Activated gamma-delta T cell treated with Interleukin-2 at 50 U/mL for 16 hours (primary cell): ENCODE measurements at places on chromosomes 16 and 17.
A peak's percentile ranks its signal among the peaks of the same experiment; 100 is the strongest.

GRCh38 chr16:66083171-66083570 lies 283.3 kb upstream of the CDH5 start:
- DNase-seq = no peak

GRCh38 chr17:39485555-39485954 lies 24.3 kb downstream of the CDK12 start:
- DNase-seq = no peak

GRCh38 chr17:49903523-49903922 lies 55.7 kb upstream of the TAC4 start:
- DNase-seq = no peak

GRCh38 chr17:60391471-60392041 lies 377 bp downstream of the USP32 start:
- DNase-seq = no peak

DNA sequence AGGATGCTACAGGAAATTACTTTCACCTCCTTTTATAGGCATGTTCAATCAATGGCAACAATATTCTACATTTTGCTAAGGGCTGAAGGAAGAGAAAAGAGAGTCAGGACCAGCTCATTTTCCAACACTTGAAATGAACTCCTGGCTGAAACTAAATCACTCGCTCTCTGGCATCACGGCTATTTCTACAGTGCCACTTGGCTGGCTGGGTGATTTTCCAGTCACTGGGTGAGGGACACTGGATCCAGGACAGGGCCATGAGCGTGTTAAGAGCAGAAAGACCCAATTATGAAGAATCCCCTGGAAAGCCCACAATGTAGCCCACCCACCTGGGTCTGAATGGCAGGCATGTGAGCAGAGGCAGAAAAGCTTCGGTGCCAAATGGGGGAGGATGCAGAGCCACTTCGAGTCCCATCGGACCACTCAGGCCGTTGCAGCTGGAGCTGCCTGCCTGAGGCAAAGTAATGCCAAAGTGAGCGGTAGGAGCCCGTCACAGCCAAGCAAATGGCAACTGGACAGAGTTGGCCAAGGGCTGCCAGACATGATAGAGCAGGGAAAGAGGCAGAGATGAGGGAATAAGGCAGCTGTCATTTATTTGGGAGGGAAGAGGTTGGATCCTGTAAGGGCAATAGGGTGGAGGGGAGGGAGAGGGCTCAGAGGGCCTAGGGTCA lies 246.2 kb downstream of the STX8 start:
- no peak for DNase-seq

DNA sequence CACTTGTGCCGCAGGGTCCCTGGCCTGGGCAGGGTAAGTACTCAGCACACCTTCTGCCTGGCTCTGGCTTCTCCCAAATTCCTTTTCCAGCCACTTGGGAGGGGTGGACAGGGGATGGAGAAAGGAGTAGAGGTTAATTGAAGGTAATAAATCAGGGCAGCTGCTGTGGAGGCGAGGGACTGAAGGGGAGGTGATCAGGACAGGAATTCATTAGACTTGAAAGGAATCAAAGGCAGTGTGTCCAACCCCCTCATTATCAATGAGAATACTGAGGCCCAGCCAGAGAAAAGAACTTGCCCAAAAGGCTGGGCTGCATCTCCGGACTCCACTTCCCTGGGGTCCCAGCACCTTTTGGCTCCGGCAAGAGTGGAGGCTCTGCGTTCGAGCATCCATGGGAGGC lies 2.4 kb downstream of the SOST start:
- no peak for DNase-seq

- DNase-seq = no peak
Observed at GRCh38 chr17:8012045-8012580, 9.7 kb downstream of the GUCY2D start.

- no peak for DNase-seq
Observed at GRCh38 chr17:205148-205669, 23.8 kb upstream of the DOC2B start.

- no peak for DNase-seq
Observed at GRCh38 chr16:280005-280460, 358 bp upstream of the ARHGDIG start.

DNA sequence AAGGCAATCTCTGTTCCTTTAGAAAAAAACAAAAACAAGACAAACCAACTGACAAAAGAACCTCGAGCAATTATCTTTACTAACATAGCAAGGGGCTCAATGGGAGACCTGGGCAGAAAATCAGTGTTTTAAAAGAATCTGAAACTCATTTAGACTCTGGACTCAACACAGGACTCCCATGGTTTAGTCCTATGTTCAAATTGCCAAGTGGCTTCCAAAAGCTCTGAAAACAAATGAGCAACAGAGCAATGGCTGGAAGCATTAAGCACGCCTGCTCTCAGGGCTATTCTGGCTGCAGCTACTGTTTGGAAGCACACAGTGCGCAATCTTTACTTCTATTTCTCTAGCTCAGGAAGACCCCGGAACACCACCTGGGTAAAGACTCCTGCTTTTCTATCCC lies 162.0 kb downstream of the AATF start:
- no peak for DNase-seq

GRCh38 chr17:47789611-47790561 lies 31.7 kb downstream of the OSBPL7 start:
- DNase-seq = peak; percentile 41

DNA sequence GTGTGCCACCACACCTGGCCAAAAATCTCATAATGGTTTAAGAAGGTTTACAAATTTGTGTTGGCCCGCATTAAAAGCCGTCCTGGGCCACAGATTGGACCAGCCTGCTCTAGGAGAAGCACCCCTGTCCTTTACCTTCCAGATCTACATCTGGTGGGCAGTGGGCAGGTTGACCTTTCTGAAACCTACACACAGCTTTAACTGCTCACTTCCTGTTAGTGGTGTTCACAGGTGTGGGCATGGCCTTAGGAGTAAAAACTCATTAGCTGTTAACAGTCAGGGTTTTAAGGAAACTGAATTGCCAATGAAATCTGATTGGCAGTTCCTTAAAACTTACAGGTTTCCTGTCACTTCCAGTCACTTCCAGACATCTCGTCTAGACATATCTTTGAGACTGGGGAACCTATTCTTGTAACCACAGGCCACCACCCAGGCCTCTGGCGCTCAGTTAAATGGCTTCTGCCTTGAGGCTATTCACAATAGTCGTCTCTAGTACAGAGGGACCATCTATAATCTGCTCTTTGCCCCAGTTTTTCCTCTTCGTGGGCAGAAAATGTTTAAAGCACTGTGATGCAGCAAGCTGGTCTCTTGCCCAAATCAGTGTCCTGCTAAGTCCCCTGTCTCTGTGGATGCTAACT lies 29.3 kb downstream of the GNGT2 start:
- DNase-seq = no peak

- peak; percentile 41 for DNase-seq
Observed at GRCh38 chr17:43905985-43906852, 1.1 kb downstream of the MPP2 start.

DNA sequence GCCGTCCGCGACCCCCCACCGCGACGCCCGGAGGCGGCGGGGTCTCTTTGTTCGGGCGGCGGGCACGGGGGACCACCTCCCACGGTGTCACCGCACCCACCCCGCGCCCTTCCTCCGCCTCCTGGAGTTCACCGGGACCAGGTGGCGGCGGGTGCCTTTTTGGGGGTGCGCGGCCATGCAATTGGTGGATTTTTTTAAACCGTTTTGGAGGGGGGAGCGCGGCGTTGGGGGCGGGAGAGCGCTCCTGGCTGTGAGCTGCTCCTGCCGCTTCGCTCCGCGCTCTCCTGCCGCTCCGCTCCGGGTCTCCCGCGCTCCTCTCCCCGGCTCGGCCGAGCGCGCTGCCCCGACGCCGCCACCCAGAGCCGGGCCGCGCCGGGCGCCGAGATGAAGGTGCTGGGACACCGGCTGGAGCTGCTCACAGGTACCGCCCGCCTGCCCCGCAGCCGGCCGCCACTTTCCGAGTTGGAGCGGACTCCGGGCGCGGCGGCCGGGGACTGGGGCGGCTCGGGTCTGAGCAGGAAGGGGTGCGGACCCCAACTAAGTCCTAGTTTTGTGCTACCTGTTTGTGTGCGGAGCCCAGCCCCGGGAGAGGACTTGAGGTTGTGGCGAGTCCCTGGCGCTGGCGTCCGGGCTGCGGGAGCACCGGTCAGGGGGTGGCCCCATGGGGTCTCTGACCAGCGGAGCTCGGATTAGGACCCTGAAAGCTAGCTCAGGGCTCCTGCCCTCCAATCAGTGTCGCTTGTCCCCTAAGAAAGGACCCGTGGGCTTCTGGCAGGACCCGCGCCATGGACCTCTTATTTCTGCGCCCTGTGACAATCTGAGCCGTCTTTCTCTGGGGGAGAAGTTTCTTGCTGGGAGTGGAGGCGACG lies 35.7 kb upstream of the NDRG4 start:
- no peak for DNase-seq

DNA sequence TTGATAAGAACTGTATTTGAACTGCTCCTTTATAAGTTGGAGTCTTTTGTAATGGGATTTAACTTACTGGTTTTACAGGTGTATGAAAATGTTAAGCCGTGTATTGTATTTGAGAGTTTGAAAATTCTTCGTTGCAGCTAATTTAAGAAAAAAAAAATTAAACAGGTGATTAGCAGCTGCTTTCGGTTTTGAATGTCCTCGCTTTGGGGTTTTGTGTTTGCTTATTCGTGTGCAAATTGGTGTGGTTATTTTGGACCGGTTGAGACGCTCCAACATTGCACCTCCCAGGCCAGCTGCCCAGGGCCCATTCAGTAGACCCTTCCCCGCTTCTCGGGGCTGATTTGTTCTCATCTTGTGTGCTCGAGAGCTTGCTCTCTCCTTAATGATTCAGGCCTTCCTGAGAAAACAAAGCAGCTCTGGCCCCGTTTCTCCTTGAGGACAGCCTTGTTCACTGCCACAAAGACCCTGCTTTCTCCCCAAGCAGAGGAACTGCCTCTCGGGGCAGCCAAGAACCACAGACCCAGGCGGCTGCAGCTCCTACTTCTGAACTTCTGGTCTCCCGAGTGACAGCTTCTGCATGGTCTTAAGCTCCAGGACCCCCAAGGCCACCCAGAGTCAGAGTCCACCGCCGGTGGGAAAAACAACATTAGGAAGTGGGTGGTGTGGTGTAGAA lies 100.5 kb downstream of the MSI2 start:
- no peak for DNase-seq

GRCh38 chr16:69132424-69133252 lies at the start of the genes CHTF8 and UTP4:
Gene CHTF8 (minus strand): TSS chr16:69132588. CDS start chr16:69121458, 11,130 bp downstream.
Gene UTP4 (plus strand): TSS chr16:69132649. CDS start chr16:69133460, 811 bp downstream.
- peak; percentile 79 for DNase-seq

DNA sequence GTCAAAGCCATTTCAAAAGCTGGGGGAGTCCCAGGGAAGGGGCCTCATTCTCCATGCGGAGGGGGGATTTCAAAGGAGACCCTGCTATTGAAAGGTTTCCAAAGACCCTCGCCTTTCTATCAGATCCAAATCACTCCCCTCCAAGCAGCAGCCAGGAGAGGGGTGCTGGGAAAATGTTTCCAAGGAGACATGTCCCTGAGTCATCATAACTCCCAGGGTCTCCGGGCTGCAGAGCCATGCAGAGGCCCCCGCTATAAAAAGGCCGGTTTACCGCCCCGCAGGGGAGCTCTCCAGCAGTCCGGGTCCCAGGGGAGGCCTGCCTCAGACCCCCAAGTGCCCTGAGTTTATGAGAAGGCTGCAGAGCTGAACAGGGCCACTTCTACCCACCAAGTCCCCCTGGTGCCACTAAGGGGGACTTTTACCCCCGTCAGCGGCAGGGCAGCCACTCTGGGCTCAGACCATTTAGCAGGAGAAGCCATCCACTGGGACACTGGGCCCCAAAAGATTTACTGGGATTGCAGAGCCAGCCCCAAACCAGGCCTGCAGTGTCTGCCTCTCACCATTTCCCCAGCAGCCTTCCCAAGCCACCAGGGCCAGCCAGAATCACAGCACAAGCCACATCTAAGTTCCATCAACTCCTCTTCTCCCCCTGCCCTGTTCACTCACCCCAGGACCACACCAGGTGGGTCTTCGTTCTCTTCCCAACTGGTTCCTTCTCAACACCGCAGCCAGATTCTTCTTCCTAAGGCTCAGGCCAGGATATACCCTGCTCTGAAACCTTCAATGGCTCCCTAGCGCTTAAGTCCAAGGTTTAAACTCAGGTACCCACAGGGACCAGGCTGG lies 234.4 kb downstream of the ZNF423 start:
- no peak for DNase-seq

GRCh38 chr16:31141489-31142108 lies 6.1 kb upstream of the PRSS8 start:
- no peak for DNase-seq

GRCh38 chr17:1003972-1004768 lies 7.2 kb downstream of the TIMM22 start:
- no peak for DNase-seq
